ENCODE measurements at places on chromosomes 2 and 18. TPM values are rescaled to one million over a fixed set of nuclear protein-coding genes. Genes with fewer than 3 reads are reported as not detected.
A peak's percentile ranks its signal among the peaks of the same experiment; 100 is the strongest.

DNA sequence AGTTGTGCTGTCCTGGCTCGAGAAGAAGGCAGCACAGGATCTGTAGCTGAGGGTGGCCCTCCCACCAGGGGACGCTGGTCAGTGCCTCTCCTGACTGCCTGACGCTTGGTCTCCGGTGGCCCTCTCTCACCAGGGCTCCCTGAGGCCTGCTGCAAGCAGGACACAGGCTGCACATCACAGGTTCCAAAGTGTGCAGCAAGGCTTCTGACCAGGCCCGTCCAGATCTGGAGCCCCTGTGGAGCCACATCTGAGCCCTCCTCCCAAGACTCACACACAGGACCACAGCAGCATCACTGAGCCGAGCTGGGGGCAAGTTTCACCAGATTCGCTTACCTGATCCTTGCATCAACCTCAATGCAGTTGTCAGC, 12.1 kb downstream of the AMER3 start:
- no peak for DNase-seq

Gene ZNF516
- 75.6 TPM for total RNA-seq

Gene ABHD3
- 16.5 TPM for total RNA-seq

Gene POLE4
- 41.7 TPM for total RNA-seq

DNA sequence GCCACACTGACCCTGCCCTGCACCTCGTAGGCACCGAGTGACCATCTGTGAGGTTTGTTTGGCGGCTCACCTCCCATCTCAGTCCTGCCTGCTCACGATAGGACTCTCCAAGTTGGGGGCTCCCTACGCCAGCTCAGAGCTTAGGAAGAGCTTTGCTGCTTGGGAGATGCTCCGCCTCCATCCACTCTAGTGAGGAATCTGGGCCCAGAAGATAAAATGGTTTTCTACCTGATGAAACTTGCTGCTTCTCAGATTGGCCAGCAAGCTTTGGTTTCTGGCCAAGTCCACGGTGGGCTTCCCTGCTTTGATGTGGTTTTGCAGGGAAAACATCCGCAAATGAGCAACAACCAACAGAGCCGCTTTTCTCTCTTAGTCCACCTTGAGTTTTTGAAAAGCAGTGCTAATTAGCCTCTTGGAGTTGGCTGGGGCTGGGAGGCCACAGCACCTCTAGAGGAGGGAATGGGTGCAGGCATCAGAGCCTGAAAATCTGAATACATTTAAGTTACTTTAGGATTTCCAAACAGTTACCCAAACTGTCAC, 42.2 kb downstream of the THNSL2 start:
- DNase-seq, result no peak

DNA sequence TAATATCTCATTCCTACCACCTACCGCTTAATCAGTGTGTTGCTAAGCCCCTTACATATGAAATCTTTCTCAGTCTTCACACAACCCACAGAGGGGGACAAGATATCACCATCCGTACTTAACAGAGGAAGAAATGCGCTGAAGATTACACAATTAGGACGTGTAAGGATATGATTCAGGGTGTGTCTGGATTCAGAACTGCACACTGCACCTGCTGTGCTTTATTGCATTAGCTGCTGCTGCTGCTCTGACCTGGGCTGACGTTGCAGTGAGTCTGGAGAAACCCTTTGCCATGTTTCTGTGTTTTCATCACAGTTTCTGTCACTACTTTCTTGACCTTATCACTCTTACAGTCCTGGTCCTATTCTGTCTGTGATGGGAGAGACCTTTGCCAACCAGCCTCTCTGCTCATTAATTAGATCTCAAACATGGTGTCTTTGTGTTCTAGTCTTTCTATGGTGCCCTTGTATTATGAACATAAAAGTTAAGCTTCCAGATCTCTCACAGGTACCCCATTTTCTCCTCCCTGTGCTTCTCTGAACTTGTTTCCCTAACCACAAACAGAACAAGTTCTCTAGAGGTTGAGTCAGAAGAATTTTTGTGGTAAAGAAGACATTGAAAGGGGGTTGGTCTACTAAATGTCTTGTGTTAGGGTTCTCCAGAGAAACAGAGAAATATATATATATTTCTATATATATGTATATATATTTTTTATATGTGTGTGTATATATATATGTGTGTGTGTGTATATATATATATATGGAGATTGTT, 92.9 kb upstream of the CYP1B1 start:
- DNase-seq, result no peak

DNA sequence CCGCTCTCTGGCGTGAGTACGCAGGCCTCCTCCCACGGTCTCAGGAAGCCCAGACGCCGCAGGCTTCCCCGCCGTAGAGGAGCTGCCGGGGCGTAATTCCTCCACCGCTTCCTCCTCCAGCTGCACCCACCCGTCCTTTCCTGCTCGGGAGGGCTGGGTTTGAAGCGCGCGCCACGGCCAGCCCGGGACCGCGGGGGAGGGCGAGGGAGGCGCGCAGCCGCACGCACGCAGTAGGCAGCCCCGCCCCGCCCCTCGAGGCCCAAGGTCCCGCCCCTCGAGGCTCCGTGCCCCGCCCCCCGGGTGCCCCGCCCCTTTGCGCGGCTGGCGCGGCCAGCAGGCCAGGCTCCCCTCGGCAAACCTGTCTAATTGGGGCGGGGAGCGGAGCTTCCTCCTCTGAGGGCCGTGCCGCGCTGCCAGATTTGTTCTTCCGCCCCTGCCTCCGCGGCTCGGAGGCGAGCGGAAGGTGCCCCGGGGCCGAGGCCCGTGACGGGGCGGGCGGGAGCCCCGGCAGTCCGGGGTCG, at the start of gene MALT1:
Gene MALT1, plus strand, starts transcription at position 355 of the 521 bp plus-strand sequence. CDS start 179 bp downstream, outside the sequence.
- DNase-seq, result peak; percentile 95

GRCh38 chr2:219358170-219359075, 25.9 kb upstream of the RESP18 start:
- no peak for DNase-seq

DNA sequence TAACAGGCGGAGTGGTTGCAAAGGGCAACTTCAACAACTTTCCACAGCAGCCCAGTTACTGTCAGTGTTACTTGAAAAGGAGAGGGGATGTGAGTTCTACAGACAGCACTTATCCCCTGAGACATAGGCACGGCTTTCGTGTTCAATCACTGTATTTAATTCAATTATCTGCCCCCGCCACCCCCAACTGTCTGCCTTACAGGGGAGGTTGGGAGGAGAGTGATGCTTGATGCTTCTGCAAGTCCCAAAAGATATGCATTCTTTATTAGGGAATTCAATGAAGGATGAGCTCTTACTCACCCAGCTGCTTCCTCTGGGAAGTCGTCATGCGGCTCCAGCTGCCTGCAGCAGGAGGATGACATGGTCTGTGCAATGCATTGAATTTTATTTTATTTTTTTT, 639.9 kb downstream of the DCC start:
- no peak for DNase-seq

Gene INHBB
- 10.8 TPM for total RNA-seq

DNA sequence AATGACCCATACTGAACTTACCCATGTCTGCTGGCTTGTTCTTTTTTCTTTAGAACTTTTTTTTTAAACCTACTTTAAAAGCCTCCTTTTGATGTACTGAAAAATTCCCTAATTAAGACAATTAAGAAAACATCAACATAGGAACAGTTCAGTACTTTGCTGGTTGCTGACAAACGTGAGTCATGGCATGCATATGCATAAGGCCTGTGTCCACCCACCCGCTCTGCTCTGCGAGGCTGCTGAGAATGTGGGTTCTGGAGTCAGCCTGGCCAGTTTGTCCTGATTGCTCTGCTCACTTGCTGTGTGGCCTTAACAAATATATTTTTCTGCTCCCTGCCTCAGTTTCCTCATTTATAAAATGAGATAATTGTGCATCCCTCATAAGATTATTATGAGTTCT, 27.3 kb downstream of the LAMA3 start:
- DNase-seq, result peak; percentile 48

GRCh38 chr2:218155953-218156479, 10.7 kb downstream of the CXCR1 start:
- no peak for DNase-seq

- no peak for DNase-seq
These were observed 129.4 kb downstream of the DTNB start for GRCh38 chr2:25543939-25544338.

DNA sequence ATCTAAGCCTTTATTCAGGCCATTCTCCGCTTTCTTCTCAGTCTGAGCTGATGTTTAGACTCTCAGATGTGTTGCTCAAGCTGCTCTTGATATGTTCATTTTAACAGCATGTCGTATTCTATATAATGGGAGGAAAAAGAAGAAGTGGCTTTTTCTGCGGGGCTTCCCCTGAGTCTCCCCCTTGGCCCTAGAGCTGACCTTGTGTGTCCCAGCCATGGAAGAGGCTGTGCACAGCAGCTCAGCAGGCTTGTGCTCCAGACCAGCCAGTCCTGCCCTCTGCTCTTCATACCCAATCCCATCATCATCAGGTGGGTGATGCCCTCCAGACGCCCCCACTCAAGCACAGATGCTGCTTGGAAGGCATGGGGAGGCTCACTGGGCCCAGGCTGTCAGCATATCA, 155.1 kb upstream of the CELF4 start:
- DNase-seq, result no peak

Gene HOXD13
- total RNA-seq, result not detected

Gene PJVK
- 5.8 TPM for total RNA-seq

- no peak for DNase-seq
These were observed 30.5 kb downstream of the LAMA3 start for GRCh38 chr18:23719634-23720201.

DNA sequence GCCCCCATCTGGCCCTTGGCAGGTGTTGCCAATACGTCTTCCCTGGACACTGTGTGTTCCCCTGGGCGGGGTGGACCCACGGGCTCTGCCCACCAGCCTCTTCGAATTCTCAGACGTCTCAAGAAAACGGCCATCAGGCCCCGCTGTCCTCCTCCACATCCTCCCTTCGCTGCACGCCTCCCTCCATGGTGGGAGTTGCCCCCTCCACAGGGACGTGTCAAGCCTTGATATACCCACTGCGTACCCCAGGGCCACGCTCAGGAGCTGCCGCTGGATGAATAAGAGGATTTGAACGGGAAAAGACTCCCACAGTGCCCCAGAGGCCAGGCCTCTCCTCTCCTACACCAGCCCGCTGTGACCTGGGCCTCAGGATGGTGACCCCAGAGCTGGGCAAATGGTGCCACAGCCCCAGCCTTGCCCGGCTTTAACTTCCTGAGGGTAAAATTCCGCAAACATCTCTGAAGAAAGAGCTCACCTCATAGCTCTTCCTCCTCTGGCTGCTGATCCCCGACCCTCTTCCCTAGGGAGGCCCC, 399.3 kb upstream of the MYT1L start:
- DNase-seq, result no peak

Gene CCDC68
- 16.5 TPM for total RNA-seq

Gene AAMP
- 82.0 TPM for total RNA-seq

GRCh38 chr18:55269622-55270021, 310.4 kb upstream of the CCDC68 start:
- DNase-seq, result no peak

GRCh38 chr2:42340045-42340937, 20.7 kb downstream of the COX7A2L start:
- no peak for DNase-seq

DNA sequence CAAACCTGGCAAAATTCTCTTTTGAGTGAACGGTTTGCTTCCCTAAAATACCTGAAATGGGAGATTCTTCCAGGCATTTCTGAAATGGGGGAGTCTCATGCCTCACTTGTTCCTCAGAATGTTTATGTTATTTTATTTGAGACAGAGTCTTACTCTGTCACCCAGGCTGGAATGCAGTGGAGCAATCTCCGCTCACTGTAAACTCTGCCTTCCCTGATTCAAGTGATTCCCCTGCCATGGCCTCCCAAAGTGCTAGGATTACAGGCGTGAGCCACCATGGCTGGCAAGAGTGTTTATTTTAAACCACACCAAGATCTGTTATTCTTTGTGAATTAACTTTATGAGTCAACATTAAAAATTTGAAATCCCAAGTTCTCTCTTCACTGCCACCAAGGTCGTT, 6.4 kb upstream of the FHL2 start:
- DNase-seq, result no peak

DNA sequence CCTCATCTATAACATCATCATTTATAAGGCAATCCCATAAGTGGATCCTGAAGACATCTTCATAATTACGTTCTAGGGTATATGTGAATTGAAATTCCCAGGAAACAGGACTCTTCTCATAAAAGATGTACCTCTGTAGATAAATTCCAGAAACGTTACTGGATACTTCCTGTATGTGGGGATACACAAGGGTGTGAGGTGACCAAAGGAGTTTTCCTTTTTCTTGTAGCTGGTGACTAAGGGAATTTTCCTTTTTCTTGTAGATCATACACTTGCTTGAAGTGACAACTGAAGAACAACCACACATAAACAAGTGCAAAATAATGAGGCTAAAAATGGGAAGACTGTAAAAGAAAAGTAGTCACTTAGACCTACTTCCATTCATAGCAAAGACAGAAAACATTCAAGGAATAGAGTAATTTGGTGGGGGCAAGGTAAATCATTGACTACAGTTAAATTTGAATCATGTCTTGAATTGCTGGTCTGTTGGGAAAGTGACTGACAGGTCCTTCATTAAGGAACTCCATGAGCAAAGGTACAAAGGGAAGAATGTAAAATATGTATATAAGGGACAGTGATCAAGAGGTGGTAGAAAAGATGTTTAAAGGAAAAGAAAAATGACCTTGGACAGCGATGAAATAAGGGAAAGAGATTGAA, 53.2 kb upstream of the UBE2E3 start:
- DNase-seq, result no peak

- DNase-seq, result no peak
These were observed 20.7 kb downstream of the ACVR2A start for GRCh38 chr2:147865560-147865959.

DNA sequence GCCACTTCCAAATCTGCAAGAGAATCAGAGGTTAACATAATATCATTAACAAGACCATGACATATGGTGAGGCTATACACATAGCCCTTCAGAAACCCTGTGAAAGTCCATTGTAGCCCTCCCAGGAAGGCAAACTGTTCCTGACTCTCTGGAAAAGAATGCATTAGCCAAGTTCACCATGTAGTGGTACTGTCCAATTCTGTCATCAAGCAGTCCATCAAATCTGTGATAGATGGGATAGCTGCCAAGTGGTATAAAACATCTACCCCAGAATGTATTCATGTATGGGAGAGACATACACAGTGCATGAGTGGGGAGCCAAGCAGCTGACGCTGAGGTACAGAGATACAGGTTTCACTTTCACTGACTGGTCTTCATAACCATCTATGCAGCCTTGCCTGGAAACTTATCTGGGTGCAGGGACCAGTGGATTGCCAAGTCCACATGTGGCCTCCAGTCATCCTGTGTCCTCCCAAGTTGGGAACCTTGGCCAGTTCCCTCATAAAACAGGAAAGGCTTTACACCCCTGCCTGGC, 281.1 kb downstream of the MBD2 start:
- DNase-seq, result no peak

Gene FOXI3
- total RNA-seq, result not detected

DNA sequence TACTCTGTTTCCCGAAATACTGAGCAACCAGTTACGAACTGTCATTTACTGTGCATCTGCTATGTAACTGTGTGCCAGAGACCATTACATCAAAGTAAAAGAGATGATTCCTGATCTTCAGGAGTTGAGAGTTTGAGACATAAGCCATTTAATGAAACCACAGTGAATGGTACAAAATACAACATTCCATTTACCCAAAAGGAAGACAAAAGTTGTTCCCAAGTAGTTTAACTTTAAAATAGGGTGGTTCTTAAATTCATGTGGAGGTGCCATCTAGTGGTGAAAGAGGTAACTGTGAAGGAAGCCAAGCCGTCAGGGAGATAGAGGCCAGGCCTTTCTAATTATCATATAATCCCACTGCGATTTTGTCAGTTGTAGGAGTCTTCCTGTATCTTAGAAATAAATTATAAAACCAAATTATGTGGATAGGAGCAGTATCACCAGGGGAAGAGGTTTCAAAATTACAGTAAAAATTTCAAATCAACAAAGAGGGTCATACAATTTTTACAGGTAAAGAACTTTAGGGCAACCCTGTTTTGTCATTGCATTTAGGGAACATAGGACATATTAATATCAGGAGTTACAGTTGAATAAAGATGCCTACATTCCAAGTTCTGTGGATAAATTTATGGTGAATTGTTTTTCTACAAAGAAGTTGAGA, 67.7 kb downstream of the EPAS1 start:
- DNase-seq, result no peak

All from ureter (tissue), 1 donor.